ENCODE measurements at places on chromosomes 5 and 9.

DNA sequence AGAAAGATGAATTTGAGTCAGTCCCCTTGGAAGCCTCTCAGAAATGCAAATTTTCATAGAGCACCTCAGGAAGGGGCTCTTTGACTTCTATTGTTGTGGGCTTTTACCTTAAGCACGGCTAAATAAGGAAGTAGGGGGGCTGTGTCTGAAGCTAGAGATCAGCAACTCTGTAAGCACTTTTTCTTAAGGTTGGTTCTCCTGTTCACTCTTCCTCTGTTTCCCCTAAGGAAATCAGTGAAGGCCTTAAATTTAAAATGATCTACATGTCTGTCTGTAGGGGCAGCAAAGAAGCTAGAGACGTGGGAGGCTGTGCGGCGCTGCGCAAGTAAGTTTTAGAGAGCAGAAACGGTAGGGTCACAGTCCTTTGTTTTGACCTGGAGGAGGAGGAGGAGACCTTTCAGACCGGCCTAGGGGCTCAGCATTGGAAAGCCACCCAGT, 1.2 kb upstream of the CDC14B start:
- no peak for DNase-seq

DNA sequence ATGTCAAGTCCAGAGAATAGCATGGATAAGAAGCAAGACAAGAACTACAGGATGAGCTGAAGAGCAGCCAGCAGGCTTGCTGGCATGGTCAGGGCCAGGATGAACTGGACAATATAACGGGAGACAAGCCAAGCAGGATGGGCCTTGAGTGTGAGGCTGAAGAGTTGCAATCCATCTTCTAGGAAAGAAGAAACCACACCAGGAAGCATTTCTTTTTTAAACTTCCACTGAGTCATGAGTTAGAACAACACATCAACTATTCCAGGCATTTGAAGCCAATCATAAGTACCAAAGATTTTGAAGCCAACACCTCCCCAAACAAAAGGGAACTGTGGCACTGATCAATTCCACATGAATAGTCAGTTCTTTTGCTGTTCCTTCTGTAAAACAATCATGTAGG, 27.3 kb downstream of the SLC31A2 start:
- peak; percentile 72 for DNase-seq

GRCh38 chr5:12071455-12071854, 167.2 kb upstream of the CTNND2 start:
- DNase-seq = no peak

DNA sequence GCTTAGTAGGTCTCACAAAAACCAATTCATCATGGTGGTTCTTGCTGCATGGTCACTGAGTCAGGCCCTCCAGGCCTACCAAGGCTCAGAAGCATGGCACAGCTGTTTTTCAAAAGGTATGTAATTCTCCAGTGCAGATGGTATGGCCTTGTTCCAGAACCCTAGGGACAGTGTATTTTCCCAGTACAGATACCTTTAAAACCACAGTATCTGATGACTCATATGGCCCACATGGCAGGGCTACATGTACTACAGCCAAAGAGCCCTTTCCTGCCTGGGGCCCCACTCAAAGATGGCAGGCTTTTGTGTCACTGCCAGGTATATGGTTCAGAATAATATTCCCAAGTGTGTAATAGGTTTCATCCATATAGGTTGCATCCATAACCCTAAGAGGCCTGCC, 16.5 kb downstream of the CSF2 start:
- DNase-seq = peak; percentile 95

GRCh38 chr9:136014924-136015633, 53.9 kb upstream of the UBAC1 start:
- DNase-seq = no peak

GRCh38 chr5:163653526-163653925, 148.1 kb downstream of the MAT2B start:
- no peak for DNase-seq

All from AG10803 (cell line).